ENCODE measurements at places on chromosomes 16 and 17. TPM values are rescaled to one million over a fixed set of nuclear protein-coding genes. Genes with fewer than 3 reads are reported as not detected.
A peak's percentile ranks its signal among the peaks of the same experiment; 100 is the strongest.

The PYY gene
- total RNA-seq, result not detected

The OR1A1 gene
- not detected for total RNA-seq

The SMIM36 gene
- not detected for total RNA-seq

The PRPSAP1 gene
- 55.7 TPM for total RNA-seq

The SBK1 gene
- total RNA-seq, result 1.3 TPM

- H3K4me1 ChIP-seq, result peaks cover 19% of the 10 kb centered on the region
- no peak overlapping the region for H3K4me3 ChIP-seq
- H3K36me3 ChIP-seq, result no peaks in the 10 kb centered on the region
- H3K27ac ChIP-seq, result no peak overlapping the region
- H3K27me3 ChIP-seq, result no peaks in the 10 kb centered on the region
Observed at GRCh38 chr16:17357307-17358062, 113.3 kb downstream of the XYLT1 start.

- no peaks in the 10 kb centered on the region for H3K27me3 ChIP-seq
- no peaks in the 10 kb centered on the region for H3K36me3 ChIP-seq
- no peak overlapping the region for H3K4me3 ChIP-seq
- H3K4me1 ChIP-seq, result no peaks in the 10 kb centered on the region
- no peak overlapping the region for H3K27ac ChIP-seq
Observed at GRCh38 chr17:56570199-56570598, 23.3 kb upstream of the NOG start.

- no peak overlapping the region for H3K4me3 ChIP-seq
- DNase-seq, result peak; percentile 40
- no peaks in the 10 kb centered on the region for H3K4me1 ChIP-seq
- H3K36me3 ChIP-seq, result no peaks in the 10 kb centered on the region
- H3K27me3 ChIP-seq, result no peaks in the 10 kb centered on the region
Observed at GRCh38 chr16:26026709-26027450, 335.1 kb downstream of the HS3ST4 start.

DNA sequence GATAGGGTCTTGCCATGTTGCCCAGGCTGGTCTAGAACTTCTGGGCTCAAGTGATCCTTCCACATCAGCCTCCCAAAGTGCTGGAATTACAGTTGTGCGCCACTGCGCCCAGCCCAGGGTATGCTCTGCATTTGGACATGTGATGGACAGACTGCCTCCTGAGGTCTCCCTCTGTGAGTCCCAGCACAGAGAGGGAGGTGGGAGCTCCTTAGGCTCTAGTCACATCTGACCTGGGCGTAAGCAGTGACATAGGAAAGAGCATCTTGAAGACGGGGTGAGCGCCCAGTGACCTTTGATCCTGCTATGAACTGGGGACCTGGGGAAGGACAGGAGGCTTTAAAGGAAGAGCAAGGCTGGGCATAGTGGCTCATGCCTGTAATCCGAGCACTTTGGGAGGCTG, 2.2 kb upstream of the GFAP start:
- H3K4me3 ChIP-seq, result no peak overlapping the region
- no peaks in the 10 kb centered on the region for H3K27me3 ChIP-seq
- H3K27ac ChIP-seq, result peak overlapping the region; percentile 80
- peak; percentile 7 for DNase-seq
